ENCODE measurements at places on chromosomes 3 and 15.

DNA sequence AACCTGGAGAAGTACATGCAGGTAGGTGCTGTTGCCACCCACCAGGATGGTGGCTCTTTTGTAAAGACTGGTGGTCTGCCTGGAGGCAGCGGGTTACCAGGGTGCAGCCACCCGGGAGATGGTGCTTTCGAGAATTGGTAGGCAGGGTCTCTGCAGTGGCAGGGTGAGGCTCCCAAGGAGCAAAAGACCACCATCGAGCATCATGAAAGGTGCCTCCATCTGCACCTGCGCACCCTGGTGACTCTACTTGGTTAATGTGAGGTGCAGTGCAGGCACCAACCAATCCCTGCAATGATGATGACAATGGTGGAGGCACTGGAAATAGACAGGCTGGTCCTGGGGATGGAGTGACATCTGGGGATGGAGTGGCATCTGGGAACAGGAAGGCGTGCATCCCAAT lies 236.7 kb downstream of the ADAMTS17 start:
- no peak for DNase-seq

GRCh38 chr3:3906171-3906570 lies 106.9 kb downstream of the LRRN1 start:
- DNase-seq = no peak

GRCh38 chr3:132555306-132556035 lies 41.6 kb upstream of the ACKR4 start:
- DNase-seq = no peak

GRCh38 chr3:13718436-13718835 lies 161.4 kb downstream of the WNT7A start:
- no peak for DNase-seq

DNA sequence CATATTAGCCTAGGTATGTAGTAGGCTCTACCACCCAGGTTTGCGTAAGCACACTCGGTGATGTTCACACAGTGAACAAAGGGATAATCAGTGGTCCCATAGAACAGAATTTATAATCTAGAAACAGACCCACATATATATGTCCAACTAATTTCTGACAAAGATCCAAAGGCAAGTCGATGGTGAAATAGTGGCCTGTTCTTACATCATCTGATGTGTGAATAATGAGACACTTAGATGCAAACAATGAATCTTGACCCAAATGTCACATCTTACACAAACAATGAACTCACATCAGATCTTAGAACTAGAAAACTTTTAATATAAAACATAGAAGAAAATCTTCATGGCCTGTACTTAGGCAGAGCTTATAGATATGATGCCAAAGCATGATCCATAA lies 17.6 kb upstream of the TM2D3 start:
- no peak for DNase-seq

Data from stimulated activated CD8-positive, alpha-beta memory T cell treated with anti-CD3 and anti-CD28 coated beads, Interleukin-7, amount 100 ng/mL, for 1 hour (primary cell).